H1 (cell line): ENCODE measurements at places on chromosomes 4 and X. TPM values are rescaled to one million over a fixed set of nuclear protein-coding genes. Genes with fewer than 3 reads are reported as not detected.

DNA sequence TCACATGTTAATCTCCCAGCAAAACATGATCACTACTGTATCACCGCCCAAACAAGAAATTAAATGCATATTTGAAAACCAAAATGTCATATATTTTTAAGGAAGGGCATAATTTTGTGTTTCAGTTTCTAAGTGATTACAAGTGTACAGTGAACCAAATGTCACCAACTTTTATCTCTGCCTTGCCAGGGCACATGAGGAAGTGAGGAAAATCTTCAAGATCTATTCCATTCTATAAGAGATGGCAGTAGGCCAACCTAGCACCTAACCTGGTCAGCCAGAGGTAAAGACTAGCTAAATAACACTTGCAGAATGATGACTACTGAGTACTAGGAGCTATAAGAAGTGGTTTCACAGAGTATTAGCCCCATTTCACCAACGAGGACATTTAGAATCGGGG lies 107.2 kb downstream of the ATP11C start:
- DNase-seq, result no peak

DNA sequence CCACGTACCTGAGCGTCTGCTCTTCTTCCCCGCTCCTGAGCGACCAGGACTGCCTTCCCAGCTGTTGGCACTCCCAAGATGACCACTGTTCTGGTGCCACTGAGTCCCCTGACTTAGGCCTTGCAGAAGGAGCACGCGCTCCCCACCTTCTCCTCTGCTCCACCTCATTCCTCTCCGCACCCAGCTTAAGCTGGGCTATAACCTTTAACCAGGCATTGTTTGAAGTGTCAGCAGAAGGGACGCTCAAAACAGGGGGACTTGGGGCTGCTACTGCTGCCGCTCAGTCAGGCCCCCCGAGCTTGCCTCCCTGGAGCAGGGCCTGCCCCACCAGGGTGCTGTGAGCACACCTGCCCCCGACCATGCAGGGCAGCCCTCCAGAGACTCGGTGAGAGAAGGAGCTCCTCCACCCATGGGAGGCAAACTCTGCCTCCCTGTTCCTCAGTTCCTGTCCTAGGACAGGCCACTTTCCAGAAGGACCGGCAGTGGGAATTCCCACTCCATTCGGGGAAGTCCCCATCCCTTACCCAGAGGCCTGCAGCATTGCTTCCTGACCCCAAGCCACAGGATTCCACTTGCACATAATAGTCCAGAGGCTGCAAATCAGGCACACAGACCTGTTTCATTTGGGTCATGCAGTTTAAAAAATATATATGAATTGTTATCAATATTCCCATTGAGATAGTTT lies 99.7 kb upstream of the ENPP6 start:
- DNase-seq, result no peak

DNA sequence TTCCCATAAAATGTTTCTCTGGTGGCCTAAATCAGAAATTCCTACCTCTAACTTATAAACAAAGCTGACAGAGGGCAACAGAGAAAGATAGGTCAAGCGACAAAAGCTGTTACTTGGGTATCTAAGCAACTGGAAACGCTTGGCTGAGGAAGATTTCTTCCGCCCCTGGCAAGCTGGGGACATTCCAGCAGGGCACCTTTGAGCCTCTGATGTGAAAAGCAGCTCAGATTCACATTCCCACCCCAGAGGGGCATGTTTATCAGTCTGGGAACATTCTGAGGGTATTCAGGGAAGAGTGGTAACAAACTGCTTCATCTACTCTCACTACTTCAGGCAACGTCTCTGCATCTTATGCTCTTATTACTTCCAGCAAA lies 3.5 kb upstream of the CDS1 start:
- no peak for DNase-seq

DNA sequence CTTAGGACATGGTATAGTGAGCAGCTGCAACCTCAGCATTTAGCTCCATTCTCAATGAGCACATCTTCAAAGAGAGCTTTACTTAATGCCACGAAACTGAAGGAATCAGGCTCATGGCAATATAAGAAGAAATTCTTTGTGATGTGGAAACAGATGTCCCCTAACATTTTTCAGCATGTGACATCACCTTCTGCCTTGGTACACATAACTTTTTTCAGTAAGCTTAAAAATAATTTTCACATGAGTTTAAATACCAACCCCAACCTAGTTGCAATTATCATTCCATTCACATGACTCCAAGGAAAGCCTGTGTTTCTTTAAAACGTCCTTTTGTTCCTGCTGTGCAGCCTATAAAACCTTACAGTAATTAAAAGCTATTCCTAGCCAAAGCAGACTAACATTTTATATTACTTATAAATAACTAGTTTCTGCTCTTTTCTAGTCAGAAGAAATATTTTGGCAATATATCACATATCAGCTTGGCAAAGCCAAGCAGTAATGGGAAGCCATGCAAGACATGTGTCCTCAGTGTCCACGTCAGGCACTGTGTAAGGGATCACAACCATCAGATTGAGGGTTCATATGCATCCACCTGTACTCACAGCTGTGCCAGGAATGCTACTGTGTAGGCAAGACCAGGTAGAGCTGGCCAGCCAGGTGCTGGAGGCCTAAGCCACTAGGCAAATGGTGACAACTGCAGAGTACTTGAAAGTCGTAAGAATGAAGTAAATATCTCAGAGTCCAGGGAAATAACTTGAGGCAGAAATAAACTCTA lies 466.6 kb downstream of the INPP4B start:
- peak; percentile 42 for DNase-seq

DNA sequence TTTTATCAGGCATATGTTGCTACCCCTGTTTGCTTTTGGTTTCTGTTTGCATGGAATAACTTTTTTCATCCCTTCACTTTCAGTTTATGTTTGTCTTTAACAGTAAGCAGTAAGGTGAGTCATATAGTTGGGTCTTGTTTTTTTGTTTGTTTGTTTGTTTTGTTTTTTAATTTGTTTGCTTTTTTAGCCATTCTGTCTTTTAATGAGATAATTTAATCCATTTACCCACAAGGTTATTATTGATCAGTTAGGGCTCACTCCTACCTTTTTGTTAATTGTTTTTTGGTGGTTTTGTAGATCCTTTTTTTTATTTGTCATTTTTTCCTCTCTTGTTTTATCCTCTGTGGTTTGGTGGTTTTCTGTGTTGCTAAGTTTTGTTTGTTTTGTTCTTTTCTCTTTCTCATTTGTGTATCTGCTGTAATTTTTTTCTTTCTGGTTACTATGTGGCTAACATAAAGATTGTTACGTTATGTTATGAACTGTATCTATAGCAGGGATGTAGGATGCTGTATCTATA lies 379.5 kb upstream of the MAD2L1 start:
- DNase-seq, result no peak

- DNase-seq, result no peak
These were observed 123.1 kb upstream of the GRIA3 start for GRCh38 chrX:123060986-123061385.

DNA sequence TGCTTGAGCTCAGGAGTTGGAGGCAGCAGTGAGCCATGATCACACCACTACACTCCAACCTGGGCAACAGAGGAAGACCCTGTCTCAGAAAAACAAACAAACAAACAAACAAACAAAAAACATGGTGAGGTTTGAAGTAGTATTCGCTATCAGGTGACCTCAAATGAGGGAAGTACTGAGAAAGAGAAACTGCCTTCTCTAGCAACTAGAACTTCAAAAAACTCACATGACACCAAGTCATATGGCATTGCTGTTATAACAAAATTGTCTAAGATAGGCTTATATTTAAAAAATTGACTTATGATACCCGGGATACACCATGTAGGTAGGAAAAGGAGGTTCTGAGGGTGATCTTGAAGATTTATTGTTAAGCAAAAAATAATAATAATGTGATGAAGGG lies 10.3 kb downstream of the MPP1 start:
- DNase-seq, result no peak

- DNase-seq, result no peak
These were observed 4.5 kb downstream of the CASP3 start for GRCh38 chr4:184644553-184645307.

DNA sequence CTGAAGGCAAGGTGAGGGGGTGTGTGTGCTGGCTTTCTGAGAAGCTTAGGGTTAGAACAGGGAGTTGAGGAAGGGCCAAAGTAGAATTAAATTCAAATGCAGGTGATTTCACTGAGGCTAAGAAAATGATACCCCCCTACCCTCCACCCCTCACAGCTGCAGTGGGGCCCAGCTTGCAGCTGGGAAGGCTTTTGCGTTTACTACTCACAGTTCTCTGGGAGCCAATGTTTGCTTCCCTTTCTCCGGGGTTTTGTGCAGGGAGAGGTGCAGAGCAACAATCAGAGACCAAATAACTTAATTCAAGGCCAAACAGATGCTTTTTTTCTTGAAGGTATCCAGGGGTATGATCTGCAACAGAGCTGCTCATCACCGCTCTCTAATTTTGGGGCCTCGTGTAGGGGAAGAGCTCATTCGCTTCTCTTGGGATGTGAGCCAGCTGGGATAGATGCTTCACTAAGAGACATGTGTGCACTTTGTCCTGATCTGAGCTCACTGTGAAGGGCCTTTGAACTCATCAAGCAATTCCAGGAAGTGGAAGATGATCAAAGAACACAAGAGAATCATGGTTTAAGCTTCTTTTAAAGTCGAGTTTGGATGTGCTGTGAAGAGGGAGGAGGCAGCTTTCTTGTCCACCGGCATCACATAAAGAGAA lies 122.7 kb upstream of the C1GALT1C1 start:
- DNase-seq, result no peak

GRCh38 chr4:1240721-1241465 lies 8.0 kb downstream of the CTBP1 start:
- DNase-seq, result no peak

DNA sequence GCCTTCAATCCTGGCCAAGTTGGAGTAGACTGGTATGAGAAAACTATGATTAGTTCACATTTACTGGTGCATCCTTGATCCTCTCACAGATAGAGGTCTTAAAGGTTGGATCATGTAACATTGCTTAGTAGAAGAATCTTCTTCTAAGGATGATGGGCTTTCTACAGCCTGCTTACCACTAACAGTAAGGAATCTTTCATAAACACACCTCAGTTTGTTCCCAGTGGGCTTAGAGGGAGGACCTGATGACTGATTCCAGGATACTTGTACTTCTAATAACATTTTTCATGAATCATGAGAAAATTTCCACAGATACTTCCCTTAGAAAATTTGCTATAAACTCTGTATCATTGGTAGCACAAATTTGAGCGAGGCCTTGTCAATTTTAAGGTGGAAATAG lies 40.6 kb downstream of the CCNI start:
- no peak for DNase-seq

- DNase-seq, result no peak
These were observed 3.3 kb upstream of the FGA start for GRCh38 chr4:154593868-154594267.

GRCh38 chrX:94204524-94204923 lies 530.5 kb downstream of the FAM133A start:
- no peak for DNase-seq

- DNase-seq, result no peak
These were observed 8.3 kb downstream of the BEX3 start for GRCh38 chrX:103384672-103385071.

DNA sequence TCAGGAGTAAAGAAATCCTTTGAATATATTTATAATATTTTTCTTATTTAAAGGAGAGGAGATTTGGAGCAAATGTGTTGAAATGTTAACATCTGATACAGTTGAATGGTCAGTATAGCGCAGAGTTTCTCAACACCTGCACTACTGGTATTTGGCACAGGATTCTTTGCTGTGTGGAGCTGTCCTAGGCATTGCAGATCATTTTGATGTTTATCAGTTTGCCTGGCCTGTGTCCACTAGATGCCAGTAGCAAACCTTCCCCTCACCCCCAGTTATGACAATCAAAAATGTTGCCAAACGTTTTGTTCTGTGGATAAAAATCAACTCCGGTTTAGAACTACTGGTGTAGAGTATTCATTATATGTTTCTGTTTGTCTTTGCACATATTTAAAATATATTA lies 765.3 kb upstream of the SLIT2 start:
- no peak for DNase-seq

DNA sequence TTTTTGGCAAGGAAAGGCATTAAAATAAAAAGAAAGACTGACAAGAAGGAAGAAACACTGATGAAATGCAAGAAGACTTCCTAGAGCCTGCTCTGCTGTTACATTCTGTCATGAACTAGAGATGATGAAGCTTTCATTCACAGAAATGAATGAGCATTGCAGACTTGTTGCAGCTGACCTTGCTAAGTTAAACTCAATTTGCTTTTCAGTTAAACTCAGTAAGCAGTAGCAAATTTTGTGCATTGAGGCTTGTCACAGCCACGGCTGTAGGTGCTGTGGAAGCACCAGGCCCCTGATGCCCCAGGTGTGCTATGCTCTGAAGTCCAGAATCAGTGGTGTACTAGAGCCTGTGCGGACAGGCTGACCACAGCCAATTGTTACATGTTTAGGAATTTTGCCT lies 39.6 kb upstream of the LSM6 start:
- DNase-seq, result no peak

DNA sequence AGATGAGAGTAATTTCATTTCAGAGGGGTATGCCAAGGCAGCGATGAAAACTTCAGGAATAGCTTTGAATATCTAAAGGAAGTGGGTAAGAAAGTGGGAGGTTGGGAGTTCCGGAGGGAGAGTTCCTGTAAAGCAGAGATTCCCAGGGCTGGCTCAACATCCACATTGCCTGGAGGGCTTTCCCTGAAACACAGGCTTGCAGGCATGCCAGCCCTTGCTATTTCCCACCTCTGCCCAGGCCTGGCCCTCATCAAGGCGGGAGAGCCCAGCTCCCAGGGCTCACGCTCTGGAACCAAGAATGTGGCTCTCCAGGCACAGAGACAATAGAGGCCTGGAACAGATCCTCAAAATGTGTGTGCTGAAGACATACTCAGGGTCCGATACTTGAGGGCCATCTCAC lies 43.8 kb upstream of the CLDN34 start:
- DNase-seq, result no peak

DNA sequence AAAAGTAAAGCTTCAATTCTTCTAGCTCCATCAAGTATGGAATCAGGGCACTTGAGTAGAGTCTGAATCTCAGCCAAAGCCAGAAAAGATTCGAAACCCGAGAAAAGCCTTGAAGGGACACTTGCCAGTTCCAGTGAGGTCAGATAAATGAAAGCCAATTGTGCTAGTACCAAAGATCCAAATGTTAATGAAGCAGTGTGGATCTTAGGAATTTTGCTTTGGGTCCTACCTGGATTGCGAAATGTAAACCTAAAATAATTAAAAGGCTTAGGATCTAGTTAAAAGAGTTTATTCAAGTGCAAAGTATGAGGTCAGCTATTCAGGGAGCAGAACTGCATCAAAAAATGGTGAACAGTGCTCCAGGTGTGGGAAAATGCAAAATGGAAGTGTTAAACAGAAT lies 552.6 kb downstream of the NAP1L3 start:
- DNase-seq, result no peak

GRCh38 chr4:148215202-148215601 lies 227.0 kb downstream of the NR3C2 start:
- DNase-seq, result no peak

- no peak for DNase-seq
These were observed 241.1 kb downstream of the MAPK10 start for GRCh38 chr4:86118711-86119110.

- no peak for DNase-seq
These were observed 263.8 kb downstream of the NKX6-1 start for GRCh38 chr4:84235126-84235944.

The BTK gene
- total RNA-seq, result 0.20 TPM in 1 of 2 replicates, not detected in the other

The UGT2A1 gene
- 0.19 TPM in 1 of 2 replicates, not detected in the other for total RNA-seq

The NSG1 gene
- total RNA-seq, result 56.6 and 61.4 TPM in 2 replicates

The HCCS gene
- total RNA-seq, result 29.7 and 29.9 TPM in 2 replicates

The CD38 gene
- total RNA-seq, result 0.11 and 0.24 TPM in 2 replicates

The HELT gene
- 0.35 TPM in 1 of 2 replicates, not detected in the other for total RNA-seq

The ETDA gene
- not detected in 2 replicates for total RNA-seq

The DDX53 gene
- not detected in 2 replicates for total RNA-seq

The TAF9B gene
- total RNA-seq, result 20.8 and 23.8 TPM in 2 replicates

The IBSP gene
- 0.21 TPM in 1 of 2 replicates, not detected in the other for total RNA-seq

The NR0B1 gene
- total RNA-seq, result 0.15 and 0.24 TPM in 2 replicates

The RIBC1 gene
- 0.82 and 0.97 TPM in 2 replicates for total RNA-seq

The RXFP1 gene
- total RNA-seq, result 0.56 and 0.57 TPM in 2 replicates

The RAB9A gene
- 29.4 and 34.0 TPM in 2 replicates for total RNA-seq

The WDFY3 gene
- total RNA-seq, result 50.7 and 62.4 TPM in 2 replicates
